ENCODE measurements at places on chromosomes 7 and 10.

- DNase-seq, result no peak
These were observed 128.5 kb downstream of the KIF20B start for GRCh38 chr10:89829887-89830269.

DNA sequence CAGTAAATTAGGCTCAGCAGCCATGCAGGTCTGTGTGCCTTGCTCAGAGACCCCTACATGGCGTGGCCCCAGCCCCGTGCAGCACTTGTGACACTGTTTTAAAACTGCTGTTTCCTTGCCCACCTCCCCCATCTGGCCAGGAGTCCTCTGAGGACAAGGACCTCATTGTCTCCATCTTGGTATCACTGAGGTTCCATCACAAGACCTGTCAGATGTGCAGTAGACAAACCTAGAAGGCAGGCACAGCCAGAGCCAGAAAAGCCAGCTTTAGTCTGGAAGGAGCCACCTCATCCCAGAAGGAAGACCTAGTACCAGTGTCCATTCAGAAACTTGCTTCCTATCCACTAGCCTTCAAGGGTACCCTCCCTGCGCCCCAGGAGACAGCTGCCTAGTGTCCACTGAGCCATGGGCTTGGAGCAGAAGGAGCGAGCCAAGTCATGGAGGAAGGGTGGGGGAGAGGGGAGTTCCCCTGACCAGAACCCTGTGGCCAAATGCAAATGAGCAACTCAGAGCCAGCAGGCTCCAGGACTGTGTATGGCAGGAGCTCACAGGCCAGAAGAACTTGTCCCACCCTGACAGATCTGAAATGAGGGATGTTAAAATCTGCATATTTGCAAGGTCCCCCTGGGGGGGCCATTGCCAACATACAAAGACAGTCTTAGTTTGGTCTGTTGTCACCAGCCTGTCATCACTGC is 176.1 kb downstream of the SH3PXD2A start:
- DNase-seq, result no peak

- no peak for DNase-seq
These were observed 44.1 kb downstream of the RNF32 start for GRCh38 chr7:156684661-156685060.

DNA sequence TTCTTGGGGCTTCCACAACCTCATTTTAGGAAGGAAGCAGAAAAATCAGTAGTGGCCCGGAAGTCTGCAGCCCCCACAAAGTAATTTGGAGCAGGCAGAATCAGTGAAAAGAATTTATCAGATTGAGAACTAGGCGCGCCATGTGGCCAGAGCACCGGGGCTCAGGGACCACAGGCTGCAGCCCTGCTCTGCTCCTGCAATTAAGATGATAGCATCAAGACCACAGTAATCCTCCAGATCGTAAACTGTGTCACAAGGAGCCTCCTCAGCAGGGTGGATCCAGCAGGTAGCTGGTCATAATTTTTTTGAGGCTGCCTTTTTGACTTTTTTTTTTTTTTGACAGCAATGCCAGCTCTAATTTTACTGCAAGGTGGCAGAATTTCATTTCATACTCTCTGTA is 209.0 kb upstream of the ZMIZ1 start:
- no peak for DNase-seq

Data from anterior cingulate cortex (tissue), 58 donors.